ENCODE measurements at places on chromosomes 7 and 10.

DNA sequence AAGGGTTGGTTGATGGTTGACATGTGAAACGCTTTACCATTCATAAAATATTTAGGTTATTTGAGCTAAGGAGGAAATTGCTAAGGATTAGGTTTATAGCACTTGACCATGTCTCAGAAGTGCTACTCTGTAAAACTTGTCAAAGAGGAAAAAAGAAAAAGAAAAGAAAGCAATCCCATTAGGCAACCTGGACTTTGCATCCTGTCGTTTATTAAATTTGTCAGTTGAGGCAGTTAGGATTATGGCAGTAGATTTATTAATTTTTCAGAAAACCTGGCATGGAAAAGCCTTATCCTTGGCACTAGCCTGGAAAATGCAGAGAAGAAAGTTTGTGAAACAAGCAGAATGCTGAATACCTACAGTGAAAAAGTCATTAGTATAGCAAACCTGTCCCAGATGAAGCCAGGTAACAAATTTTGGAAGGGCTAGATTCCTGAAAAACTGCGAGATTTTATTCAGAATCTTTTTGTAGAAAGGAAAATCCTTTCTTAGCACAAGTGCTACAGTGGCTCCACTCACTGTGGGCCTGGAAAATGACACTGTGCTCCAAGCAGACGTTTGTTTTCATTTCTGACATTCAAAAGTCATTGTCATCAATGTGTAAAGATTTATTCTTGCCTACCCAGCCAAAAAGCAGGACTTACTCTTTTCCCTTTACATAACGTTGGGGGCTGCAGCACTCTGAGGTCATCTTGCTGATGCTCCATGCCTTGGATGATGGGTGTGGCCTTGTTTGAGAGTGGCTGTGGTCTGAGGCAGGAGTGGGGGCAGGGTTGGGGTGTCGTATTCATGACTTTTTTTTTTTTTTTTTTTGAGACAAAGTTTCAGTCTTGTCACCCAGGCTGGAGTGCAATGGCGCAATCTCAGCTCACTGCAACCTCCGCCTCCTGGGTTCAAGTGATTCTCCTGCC, 664.9 kb downstream of the SUGCT start:
- DNase-seq = no peak

- DNase-seq = peak; percentile 68
Measured at GRCh38 chr7:100585511-100586265, at the start of gene LRCH4. TSS of gene LRCH4 (minus strand) at chr7:100586129. CDS start at chr7:100586100, 29 bp downstream.

DNA sequence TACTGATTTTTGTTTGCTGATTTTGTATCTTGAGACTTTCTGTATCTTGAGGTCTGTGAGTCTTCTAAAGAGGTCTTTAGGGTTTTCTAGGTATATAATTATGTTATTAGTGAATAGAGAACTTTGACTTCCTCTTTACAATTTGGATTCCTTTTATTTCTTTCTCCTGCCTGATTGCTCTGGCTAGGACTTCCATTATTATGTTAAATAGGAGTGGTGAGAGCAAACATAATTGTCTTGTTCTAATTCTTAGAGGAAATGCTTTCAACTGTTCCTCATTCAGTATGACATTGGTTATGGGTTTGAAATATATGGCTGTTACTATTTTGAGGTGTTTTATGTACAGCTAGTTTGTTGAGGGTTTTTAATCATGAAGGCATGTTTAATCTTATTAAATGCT, 308.0 kb upstream of the TEX47 start:
- DNase-seq = no peak

DNA sequence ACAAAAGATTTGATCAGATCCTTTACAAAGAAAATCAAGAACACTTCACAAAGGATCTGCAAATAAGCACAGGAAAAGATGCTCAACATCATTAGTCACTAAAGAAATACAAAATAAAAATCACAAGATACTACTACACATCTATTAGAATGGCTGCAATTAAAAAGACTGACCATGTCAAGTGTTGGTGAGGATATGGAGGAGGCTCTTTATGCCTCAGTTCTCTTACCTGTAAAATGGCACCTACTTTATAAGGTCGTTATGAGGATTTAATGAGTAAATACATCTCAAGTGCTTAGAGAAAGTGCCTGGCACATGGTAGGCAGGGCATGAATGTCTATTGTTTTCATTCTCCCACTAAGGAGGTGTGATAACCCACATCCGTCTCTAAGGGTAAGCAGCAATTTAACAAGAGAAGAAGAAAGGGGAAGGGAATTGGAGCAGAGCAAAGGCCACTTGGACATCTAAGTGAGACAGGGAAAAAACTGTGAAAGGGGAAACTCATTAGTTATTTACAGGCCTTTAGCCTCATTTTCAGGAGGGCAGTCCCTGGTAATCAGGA, 157.5 kb upstream of the NFE2L3 start:
- peak; percentile 16 for DNase-seq

DNA sequence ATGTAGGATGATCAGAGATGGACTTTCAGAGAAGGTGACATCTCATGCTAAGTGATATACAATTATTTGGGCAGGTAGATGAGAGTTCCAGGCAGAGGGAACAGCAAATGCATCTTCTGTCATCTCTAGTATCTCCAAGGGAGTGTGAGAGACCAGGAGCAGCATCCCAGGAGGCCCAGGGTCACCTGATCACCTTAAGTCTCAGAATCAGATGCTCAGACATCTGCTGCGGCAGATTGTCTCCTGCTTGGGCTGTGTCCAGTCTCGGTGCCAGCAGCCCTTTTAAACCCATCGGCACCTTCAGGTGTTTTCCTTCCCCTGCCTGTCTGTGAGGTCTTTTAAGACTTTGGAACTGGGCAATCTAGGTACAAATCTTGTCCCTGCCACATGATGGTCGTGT, 690.6 kb downstream of the LRMDA start:
- DNase-seq = no peak

- no peak for DNase-seq
Measured at GRCh38 chr7:71937840-71938371, 474.2 kb downstream of the CALN1 start.

- DNase-seq = no peak
Measured at GRCh38 chr7:149398195-149398820, 62.6 kb downstream of the ZNF777 start.

DNA sequence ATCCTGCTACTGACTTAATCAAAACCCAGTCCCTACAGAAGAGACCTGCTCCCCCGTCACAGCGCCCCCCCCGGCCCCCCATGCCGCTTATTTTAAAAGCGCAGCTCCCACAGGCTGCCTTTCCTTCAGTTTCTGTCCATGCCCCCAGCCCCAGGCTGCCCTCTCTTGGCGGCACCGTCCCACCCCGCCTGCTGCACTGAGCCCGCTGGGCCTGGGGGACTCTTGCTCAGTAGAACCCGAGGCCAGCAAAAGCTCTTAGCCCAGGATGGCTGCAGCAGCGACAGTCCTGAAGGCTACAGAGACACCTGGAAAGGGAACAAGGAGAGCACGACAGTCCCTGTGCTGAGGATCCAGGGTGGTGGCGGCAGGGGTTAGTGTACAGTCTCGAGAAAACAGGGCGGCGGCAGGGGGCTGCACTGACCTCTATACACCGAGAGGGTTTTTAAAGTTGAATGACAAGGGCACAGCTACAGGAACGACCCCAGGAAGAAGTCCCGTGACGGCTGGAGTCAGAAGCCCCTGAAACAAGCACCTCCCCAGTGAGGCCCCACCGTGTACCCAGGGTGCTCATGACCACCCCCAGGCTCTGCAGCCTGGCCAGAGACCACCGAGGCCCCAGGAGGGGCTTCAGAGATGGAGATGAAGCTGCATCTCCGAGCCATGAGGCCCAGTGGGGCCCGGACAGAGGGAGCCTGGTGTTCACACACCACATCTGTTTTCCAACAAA, 54.4 kb downstream of the ZRANB1 start:
- DNase-seq = no peak

DNA sequence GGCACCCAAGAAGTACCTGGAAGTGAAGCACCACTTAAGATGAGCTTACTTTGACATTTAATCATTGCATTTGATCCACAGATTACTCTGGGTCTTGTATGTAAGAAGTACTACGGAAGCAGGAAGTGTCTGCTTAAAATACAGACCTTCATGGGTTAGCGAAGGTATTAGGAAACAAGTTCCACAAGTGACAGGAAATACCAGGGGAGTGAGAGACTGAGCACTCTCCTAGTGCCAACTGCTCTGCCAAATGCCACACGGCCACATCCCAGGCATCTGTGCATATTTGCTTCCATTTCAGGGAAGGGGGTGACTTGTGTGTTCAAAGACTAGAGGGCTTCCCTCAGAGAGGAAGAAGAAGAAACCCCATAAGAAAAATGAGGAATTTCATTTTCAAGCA, 57.2 kb upstream of the ANK3 start:
- no peak for DNase-seq

All from CD8-positive, alpha-beta memory T cell (primary cell).